GM23338 (cell line): ENCODE measurements at places on chromosomes 2 and 18. TPM values are rescaled to one million over a fixed set of nuclear protein-coding genes. Genes with fewer than 3 reads are reported as not detected.
A peak's percentile ranks its signal among the peaks of the same experiment; 100 is the strongest.

DNA sequence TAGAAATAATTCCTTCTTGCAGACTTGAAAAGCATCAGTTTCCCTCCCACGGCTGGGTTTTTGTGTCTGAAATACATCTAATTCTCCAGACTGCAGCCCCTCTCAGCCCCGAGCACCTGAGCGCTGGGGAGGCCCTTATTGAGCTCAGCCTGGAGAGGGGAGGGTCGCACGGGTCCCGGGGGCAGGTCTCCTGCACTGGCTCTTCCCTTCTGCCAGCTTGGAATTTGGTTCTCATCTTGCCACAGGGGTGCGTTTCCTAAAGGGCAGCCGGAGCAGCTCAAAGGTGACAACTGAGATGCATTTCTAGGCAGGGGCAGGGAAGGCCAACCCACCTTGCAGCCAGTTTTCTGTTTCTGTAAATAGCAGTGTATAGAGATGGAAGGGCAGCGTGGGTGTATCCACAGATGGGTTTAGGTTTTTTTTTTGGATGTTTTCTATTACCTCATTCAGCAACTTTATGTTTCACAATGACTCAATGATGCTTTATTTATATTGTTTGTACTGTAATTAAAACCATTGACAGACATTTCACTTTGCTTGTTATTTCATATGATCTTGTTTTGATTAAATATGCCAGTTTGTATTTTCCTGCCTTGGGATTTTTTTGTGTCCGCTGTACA is 37.0 kb downstream of the GBX2 start:
- no peak for DNase-seq

GRCh38 chr2:217064234-217065011 is 204.6 kb upstream of the TNP1 start:
- peak; percentile 61 for DNase-seq

DNA sequence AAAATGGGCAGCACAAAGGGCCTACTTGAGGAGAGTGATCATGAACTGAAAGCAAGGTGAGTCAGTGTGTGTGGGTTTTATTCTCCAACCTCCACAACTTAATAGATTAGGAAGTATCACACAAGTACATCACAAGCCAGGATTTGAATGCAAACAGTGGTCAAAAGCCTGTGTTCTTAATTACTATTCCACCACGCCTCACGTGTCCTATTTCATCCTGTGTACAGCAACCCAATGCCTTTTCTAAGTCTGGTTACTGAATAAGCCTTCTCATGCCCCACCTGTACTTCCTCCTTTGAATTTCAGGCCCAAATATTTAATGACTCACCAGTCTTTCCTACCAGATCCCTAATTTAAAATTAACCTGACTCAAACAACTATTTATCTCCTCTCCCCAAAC is 755.7 kb upstream of the SLC8A1 start:
- DNase-seq, result no peak

The D2HGDH gene
- polyA plus RNA-seq, result 3.7 and 4.6 TPM in 2 replicates

DNA sequence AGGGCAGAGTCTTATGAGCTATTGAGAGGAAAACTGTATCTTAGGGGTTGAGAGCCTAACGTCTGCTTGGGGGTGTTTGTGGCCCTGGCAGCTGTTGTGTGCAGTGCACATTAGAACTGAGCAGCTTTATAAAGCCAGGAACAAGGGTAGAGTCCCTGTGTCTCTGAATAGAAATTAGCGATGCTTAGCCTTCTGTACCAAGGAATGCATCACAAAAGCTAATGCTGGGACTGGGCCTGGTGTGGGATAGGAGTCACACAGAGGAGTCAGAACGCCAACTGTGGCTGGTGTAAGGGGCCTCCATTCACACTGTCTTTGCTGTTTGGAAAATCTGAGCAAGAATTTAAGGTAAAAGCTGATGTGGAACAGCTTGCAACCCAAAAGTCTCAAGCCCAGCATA is 283.2 kb downstream of the SOX11 start:
- no peak for DNase-seq

GRCh38 chr2:201953880-201954279 is 79.8 kb upstream of the FZD7 start:
- no peak for DNase-seq

- DNase-seq, result no peak
Measured at GRCh38 chr18:47912794-47913585, 17.5 kb downstream of the SMAD2 start.

DNA sequence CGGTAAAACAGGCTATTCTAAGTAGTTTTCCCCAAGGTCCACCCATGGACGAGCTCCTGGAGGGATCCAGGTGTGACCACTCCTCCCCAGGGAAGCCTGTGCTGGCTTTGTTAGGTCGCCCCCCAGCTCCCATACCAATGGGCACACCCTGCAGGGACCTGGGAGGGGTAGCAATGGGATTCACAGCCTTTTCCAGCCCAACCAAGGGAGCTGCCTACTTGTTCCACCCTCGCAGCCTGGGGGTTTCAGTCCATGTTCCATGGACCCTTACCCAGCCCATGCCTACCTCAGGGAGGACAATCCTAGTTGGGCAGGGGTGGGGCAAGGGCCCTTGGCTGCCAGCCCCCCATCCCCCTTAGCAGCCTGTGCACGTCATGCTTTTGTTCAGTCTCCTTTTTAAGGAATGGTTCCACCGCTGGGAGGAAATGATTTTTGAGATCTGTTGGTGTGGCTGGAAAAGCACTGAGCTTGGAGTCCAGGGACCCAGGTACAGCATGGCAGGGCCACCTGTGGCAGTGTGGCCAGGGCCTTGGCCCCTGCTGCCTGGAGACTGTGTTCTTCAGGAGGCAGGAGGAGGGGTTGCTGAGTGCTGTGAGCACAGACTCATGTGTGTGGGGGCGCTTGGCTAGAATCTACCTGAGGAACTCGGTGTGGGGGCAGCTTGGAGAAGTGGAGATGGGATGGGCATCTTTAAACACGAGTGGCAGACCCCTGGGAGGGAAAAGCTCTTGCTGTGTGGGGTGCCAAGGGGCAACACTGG is 166.8 kb downstream of the TWIST2 start:
- no peak for DNase-seq

The SGO2 gene
- 36.5 and 47.7 TPM in 2 replicates for polyA plus RNA-seq

The PLGLB2 gene
- polyA plus RNA-seq, result 0.50 and 0.55 TPM in 2 replicates

DNA sequence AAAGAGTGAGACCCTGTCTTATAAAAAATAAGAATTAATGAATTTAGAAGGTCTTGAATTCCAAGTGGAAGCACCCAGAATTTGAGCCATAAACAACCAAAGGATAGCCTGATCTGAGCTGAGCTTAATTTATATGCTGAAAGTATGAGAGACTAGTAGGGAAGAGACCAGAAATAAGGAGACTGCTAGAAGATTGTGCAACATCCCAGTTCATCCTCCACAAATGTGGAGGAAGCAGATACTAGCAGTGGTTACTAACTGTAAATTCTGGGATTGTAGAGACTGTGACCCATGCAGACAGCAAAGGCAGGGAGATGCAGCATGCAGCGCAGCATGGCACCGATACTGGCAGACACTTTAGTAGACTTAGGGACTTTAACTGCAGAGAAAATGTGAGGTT is 1.5 kb upstream of the SULT1C2 start:
- no peak for DNase-seq

- DNase-seq, result no peak
Measured at GRCh38 chr2:16252251-16252650, 311.9 kb downstream of the MYCN start.

GRCh38 chr2:160489111-160489510 is 4.5 kb downstream of the RBMS1 start:
- DNase-seq, result no peak

The EMILIN2 gene
- 3.0 and 3.7 TPM in 2 replicates for polyA plus RNA-seq

- DNase-seq, result no peak
Measured at GRCh38 chr18:42675810-42676209, 439.7 kb downstream of the RIT2 start.

The TEX44 gene
- not detected in 2 replicates for polyA plus RNA-seq

GRCh38 chr2:39068299-39069135 is 52.3 kb downstream of the SOS1 start:
- no peak for DNase-seq

DNA sequence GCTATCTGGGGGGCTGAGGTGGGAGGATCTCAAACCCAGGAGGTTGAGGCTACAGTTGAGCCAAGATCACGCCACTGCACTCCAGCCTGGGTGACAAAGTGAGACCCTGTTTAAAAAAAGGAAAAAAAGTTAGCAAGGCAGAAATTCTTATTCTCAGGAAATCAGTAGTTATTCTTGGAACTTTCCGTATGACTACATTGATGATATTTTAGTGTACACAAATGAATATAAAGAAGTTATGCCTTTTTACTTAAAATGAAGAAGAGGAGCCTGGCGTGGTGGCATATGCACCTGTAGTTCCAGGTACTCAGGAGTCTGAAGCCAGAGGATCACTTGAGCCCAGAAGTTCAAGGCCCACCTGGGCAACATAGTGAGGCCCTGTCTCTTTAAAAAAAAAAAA is 7.4 kb downstream of the SPDYA start:
- DNase-seq, result no peak

- no peak for DNase-seq
Measured at GRCh38 chr2:71389384-71390072, 57.9 kb downstream of the ZNF638 start.

GRCh38 chr2:39821871-39822270 is 42.8 kb upstream of the THUMPD2 start:
- DNase-seq, result no peak

The MYCN gene
- 50.8 and 60.8 TPM in 2 replicates for polyA plus RNA-seq

The OTOF gene
- polyA plus RNA-seq, result 0.23 TPM in 1 of 2 replicates, not detected in the other

GRCh38 chr2:173151671-173152401 is 76.2 kb downstream of the MAP3K20 start:
- no peak for DNase-seq
